ENCODE measurements at places on chromosomes 6 and 20. TPM values are rescaled to one million over a fixed set of nuclear protein-coding genes. Genes with fewer than 3 reads are reported as not detected.

THBS2 gene
- total RNA-seq: 20.4 TPM

SNAP25 gene
- 4.8 TPM for total RNA-seq

TNNC2 gene
- not detected for total RNA-seq

BNIP5 gene
- not detected for total RNA-seq

DEFB123 gene
- total RNA-seq: not detected

COX4I2 gene
- 0.34 TPM for total RNA-seq

IPCEF1 gene
- 1.5 TPM for total RNA-seq

- DNase-seq: no peak
These were observed 402.5 kb upstream of the FKBP1C start for GRCh38 chr6:62808565-62809293.

GRCh38 chr6:169779092-169779815 is 27.8 kb downstream of the ERMARD start:
- no peak for DNase-seq

GRCh38 chr6:151092591-151092990 is 147.2 kb upstream of the AKAP12 start:
- DNase-seq: no peak

DNA sequence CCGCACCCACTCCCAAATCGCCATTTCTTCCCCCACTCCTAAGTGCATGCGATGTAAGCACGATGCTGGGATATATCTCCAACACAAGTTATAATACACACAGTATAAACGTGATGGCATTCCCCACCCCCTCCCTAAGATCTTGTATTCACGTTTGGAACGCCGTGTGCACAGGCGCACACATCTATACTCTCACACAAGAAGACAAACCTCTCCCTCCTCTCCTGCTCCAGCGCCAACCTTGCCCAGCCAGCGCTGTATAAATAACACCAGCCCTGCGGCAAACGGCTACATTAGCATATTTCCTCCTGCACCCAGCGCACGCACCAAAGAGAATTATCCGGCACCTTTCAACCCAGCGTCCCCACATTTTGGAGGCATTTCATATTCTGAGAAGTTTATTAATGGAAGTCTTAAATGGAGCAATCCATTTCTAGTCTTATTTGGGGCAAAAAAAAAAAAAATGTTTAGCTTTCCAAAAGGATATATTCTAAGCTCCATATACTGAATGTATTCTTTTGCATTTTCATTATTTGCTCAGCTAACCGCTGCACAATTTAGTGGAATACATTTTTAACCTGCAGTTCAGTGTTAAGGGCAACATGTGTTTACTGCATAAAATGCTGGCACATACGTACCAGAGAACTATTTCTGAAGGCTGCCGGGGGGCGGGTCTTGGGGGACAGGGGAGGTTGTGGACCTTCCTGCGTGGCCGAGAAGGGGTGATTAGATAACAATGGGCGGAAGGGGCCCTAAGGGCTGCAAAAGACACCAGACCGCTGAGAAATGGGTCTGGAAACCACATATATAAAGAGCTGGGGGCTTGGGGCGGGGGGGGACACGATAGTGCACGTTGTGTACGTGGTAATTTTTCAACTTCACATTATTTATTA is 1.1 kb upstream of the SLC22A23 start:
- peak; percentile 45 for DNase-seq

GRCh38 chr6:106133040-106133439 is 46.9 kb downstream of the PRDM1 start:
- DNase-seq: no peak

DNA sequence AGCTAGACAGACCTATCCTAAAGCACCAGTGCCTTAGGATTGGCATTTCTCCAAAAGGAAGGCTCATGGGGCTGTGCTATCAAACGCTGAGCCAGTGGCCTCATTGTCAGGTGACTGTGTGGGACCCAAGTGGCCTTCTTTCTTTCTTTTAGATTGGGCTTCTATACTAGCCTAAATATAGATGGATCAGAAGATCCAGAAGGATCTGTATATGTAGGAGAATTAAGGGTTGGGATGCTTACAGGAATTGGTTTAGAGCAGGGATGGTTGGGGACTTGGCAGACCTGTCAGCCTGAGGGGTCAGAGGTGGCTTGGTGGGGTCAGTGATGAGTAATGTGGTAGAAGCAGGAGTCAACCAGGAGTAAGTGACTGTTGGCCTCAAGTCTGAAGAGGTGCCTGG is 14.8 kb downstream of the ABT1 start:
- no peak for DNase-seq

DNA sequence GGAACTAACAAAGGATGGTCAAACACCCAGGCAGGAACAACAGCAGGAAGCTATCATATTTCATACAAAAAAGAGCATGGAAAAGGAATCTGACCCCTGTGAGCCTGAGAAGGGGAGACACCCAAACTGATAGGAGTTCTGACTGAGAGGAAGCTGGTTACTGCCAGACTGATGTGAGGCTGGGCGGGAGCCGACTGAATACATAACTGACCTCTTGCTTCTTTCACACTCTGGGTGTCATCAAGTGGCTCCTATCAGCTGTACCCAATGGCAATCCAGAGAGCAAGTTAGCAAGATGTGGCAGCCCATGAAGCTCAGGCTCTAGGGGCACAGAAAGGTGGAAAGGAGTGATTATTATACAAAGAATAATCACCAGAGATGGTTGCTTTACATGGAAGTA is 795.1 kb upstream of the HS3ST5 start:
- DNase-seq: no peak

GRCh38 chr20:32439132-32439829 is 81.2 kb downstream of the ASXL1 start:
- DNase-seq: no peak

GRCh38 chr20:57713505-57713903 is 3.7 kb upstream of the PMEPA1 start:
- no peak for DNase-seq

DNA sequence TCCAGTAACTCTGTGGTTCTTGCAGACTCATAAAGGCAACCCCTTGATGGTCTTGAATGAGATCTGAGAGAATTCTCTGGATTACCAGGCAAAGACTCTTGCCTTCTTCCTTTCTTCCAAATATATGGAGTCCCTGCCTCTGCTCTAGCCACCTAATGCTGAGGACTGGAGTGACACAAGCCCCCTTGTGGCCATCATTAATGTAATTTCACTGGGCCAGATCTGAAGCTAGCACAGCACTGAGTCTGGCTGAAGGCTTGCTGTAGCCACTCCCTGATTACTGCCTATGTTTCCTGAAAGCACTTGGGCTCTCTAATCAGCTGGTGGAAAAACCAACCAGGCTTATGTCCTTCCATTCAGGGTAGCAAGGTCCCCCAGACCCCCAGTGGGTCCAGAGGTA is 559.3 kb upstream of the IRAK1BP1 start:
- no peak for DNase-seq

- no peak for DNase-seq
These were observed 73.2 kb downstream of the ATRN start for GRCh38 chr20:3543901-3544507.

- no peak for DNase-seq
These were observed 64.7 kb upstream of the MTHFD1L start for GRCh38 chr6:150800674-150801314.

GRCh38 chr20:33773412-33774089 is 37.6 kb upstream of the CHMP4B start:
- DNase-seq: no peak

GRCh38 chr6:166640342-166641043 is 13.4 kb upstream of the RPS6KA2 start:
- DNase-seq: no peak

GRCh38 chr6:29743568-29743967 is 20.3 kb downstream of the HLA-F start:
- DNase-seq: no peak

Data from mesothelial cell of epicardium (in vitro differentiated cells).